ENCODE measurements at places on chromosomes 12 and 14. TPM values are rescaled to one million over a fixed set of nuclear protein-coding genes. Genes with fewer than 3 reads are reported as not detected.

GRCh38 chr14:96757456-96757855, 39.7 kb upstream of the VRK1 start:
- no peak for DNase-seq

DNA sequence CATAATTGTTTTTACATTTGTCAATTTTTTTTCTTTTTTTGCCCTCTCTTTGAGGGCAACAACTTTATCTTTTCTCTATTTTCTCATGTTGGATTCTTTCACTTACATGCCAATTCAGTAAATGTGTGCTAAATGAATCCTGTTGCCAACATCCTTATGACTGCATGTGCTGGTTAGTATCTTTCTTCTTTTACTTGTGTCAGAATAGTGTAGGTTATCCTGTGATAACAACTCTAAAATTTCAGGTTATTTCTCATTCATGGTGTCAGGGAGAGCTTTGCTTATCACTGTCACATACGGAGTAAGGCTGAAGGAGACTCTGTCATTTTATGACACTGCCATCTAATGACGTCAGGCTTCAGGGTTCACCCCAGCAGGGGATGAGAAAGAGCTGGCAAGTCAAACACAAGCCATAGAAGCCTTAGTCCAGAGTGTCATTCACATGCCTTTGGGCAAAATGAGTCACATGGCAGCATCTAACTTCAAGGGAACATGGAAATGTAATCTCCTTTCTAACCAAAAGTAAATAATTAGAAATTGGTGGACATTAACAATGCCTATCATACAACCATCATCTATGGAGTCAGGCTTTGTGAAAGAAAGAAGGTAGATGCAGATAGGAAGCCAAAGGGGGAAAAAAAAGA, 242.5 kb upstream of the ATP2B1 start:
- DNase-seq: no peak

Gene IFI27
- 12.2 TPM for total RNA-seq

DNA sequence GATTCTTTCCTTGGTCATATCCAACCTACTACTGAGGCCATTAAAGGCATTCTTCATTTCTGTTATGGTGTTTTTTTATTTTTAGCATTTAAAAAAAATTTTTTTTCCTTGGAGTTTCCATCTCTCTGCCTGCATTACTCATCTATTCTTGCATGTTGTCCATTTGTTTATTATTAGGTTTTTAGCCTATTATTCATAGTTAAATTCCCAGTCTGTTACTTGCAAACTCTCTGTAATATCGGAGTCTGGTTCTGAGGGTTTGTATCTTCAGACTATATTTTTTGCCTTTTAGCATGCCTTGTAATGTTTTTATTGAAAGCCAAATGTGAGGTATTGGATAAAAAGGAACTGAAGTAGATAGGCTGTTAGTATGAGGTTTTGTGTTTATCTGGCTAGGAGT, 284.3 kb downstream of the FUT8 start:
- no peak for DNase-seq

Data from occipital lobe (tissue), 3 donors.